ENCODE measurements at places on chromosomes 5 and 9.

GRCh38 chr5:16037121-16037845, 142.3 kb downstream of the MARCHF11 start:
- DNase-seq: no peak

- DNase-seq: no peak
Measured at GRCh38 chr5:69335341-69335935, 2.8 kb upstream of the CCDC125 start.

DNA sequence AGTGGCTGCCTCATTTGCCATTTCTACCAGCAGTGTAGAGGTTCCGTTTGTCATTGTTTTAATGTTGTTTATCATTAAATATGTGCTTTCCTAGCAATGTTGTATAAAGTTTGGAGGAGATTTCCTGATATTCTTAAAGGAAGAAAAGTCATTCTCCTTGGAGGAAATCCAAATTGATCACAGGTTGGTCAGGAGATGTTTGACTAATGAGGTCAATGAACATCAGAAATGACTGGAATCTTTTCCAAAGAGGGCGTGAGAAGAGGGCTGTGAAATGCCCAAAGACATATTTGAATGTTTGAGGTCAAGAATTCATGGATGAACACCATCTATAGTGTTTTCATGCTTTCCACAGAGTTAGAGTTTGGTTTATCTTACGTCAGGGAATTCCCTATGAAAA, 471.3 kb downstream of the MAT2B start:
- no peak for DNase-seq

DNA sequence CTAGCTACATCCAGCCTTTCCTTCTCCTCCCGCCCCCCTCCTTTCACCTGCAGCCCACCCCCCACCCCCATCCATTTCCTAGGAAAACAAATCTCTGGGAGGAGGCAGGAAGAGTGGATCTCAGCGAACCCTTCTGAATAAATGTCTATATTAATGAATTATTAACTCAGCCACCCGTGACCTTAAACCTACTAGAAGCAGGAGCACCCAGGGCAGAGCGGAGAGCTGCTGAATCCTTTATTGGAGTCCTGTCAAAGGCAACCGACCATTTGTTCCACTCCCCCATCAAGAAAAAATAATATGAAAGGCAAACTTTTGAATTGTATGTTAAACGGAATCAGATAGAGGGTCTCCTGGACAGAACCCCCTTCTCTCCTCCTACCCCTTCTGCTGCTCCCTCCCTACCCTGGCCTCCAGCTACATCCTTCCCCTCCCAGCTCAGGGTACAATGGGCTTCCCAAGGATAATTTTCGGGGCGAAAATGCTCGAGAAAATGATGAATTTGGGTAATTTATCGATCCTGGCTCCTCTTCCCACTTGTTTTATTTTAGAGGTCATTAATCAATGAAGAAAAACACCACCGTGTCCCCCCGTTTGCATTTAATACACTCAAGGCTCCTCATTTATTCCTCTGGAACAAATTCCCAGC, 3.3 kb upstream of the PRDM6 start:
- DNase-seq: no peak

GRCh38 chr9:101418518-101419430, 16.8 kb downstream of the ALDOB start:
- DNase-seq: no peak

DNA sequence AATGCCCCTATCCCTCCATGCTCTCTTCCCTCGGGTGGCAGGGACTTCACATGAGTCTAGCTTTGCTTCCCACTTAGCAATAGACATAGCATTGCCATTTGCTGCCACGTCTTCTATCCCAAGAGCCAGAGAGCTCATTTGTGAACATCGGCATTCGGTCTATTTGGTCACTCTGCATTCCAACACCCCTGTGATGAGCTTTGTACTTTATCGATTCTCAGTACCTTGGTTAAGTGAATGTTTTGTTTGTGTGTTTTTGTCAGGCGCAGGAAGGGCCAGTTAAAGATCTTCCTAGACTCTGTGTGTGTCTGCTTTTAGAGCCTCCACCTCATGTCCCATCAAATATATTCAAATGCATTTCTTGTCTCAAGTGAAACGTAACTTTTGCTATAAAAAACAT, 141.7 kb downstream of the TARS1 start:
- DNase-seq: no peak

- DNase-seq: no peak
Measured at GRCh38 chr9:19408316-19408692, 505 bp upstream of the ACER2 start.

Data from stimulated activated CD4-positive, alpha-beta T cell treated with anti-CD3 and anti-CD28 coated beads, Interleukin-12 subunit alpha, Interleukin-12 subunit beta, amount 100 ng/mL, for 24 hours (primary cell).